ENCODE measurements at places on chromosomes 4 and X.

DNA sequence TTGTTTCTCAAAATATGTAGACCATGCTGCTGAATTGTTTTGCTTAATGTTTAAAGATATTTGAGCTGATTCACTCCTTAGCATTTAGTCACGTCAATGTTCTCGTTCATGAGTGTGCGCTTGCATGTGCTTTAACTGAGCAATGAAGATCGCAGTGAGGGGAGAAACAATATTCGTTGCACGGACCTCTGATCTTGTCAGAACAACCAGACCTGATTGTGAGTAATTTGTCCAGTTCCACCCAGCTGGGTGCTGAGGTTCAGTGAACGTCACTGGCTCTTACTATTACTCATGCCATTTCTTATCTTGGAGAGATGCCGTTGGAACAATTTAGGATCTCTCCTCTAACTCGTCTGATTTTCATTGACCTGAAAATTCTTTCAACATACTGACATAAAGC is 15.0 kb upstream of the PRKX start:
- DNase-seq, result no peak

- DNase-seq, result no peak
These were observed 483.6 kb downstream of the SH2D1A start for GRCh38 chrX:124829930-124830329.

GRCh38 chr4:173230062-173230461 is 61.5 kb downstream of the GALNT7 start:
- no peak for DNase-seq

- peak; percentile 17 for DNase-seq
These were observed 333 bp downstream of the BOD1L1 start for GRCh38 chr4:13627178-13627605.

- DNase-seq, result peak; percentile 86
These were observed 354.1 kb downstream of the CHIC1 start for GRCh38 chrX:73916931-73917667.

GRCh38 chr4:136103616-136104015 is 1428.7 kb downstream of the PCDH18 start:
- DNase-seq, result no peak

GRCh38 chrX:154458954-154459778 is 1.1 kb downstream of the PLXNA3 start:
- no peak for DNase-seq

DNA sequence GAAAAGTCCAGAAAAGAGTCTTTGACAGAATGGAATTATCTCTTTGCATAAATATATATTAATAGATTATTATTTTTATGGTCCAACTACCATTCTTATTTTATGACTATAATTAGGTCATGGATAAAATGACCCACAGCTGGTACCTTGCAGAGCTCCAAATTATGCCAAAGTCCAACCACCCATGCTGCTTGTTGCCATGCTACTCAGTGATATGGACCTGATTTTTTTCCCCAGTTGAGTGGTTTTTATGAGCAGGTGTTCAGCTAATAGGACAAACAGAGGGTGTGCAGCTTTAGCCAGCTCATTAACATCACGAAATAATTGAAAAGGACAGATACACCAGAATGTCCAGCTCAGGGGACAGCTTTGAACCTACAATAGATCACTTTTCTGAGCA is 9.7 kb downstream of the HOPX start:
- DNase-seq, result no peak

- DNase-seq, result no peak
These were observed 11.5 kb downstream of the RASGEF1B start for GRCh38 chr4:81460191-81460701.

DNA sequence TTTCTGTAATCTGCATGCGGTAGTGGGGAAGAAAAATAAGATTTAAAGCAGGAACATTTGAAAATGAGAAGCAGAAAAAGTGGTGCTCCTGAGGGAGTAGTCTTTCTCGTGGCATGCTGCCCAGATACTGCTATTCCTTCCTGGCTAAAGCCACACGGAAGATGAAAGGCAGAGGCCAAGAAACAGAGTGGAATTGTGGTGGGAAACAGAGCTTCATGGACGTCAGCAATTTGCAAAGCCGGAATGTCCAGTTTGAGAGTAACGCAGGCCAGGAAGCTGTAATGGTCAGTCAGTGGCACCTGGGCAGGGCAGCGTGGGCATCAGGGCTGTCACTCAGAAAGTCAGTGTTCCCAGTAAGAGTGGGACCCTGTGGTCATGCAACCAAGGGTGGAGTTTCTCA is 63.7 kb upstream of the FMR1 start:
- no peak for DNase-seq

DNA sequence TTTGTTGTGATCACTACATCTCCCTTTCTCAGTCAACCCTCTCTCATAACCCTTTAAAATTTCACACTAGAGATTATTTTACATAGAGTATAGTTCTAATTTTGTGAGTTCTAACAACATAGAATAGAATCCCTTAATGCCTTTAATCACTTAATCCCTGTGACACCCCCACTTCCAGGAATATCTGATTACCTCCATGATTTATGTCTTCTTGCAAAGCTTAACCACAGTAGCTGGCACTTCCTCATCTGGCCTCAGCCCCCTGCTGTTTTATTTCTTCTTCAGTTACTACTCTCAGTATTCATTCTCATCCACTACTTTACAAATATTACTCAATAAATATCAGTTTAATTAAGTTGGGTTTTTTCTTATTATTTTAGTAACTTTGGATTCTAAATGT is 340.9 kb downstream of the CENPC start:
- DNase-seq, result no peak

DNA sequence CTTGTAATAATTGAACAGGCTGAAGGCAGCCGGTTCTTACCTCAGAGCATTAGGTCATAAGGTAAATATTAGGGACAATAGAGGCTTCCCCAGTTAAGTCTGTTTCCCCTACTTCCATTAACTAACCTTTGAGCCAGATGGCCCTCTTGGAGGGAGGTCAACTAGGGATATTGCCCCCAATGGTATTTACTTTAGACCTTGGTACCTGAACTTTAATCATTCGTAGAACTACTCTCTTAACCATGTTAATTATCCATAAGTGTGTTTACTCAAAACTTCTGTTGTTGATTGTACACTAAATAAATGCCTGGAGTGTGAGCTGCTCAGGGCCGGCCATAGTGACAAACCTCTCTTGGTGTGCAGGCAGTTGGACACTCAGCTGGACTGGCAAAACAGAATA is 1843.5 kb upstream of the AGA start:
- DNase-seq, result no peak

GRCh38 chrX:49308604-49309269 is 5.3 kb downstream of the GAGE10 start:
- peak; percentile 36 for DNase-seq

DNA sequence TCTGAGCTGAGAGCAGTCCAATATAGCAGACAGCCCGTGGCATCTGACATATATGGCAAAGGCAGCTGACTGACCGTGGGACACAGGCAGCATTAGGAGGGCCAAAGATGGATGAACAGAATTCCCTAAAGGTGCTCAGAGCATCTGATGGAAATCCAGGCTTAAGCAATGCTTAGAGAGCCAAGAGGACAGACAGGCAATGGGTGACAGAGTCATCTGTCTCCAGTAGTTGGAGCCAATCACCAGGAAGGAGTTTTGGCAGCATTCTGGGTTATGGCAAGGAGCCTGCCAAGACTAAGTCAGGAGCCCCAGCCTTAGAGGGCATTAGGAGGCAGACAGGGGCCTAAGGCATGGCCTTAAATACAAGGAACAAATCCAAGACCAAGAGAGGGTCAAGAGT is 153.3 kb upstream of the USP9X start:
- peak; percentile 33 for DNase-seq

DNA sequence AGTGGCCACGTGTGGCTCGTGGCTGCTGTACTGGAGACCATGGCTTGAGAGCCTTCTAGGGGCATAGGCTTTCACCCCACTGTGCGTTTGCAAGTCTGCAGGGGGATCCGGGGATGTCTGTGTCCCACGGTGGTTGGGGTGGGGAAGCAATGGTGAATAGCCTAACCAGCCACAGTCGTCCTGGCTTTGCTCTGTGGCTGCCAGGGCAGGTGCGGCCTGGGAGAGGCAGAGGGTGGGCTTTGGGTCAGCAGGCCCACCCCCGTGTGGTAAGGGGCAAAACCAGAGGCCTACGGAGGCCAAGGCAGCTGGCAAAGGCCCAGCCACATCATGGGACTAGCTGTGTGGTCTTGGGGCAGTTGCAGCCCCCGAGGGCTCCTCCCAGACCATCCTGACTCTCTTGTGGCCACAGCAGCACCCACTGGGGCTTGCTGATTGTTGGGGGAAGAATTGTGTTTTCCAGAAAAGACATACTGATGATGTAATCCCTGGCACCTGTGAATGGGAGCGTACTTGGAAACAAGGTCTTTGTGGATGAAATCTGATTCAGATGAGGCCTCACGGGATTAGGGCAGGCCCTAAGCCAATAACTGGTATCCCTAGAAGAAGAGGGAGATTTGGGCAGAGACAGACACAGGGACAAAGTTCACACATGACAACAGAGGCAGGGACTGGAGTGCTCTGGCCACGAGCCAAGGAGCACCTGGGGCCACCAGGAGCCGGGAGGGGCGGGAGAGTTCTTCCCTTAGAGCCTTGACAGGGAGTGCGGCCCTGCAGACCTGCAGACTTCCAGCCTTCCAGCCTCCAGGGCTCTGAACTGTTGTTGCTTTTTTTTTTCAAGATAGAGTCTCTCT is 2.9 kb downstream of the CPZ start:
- no peak for DNase-seq

DNA sequence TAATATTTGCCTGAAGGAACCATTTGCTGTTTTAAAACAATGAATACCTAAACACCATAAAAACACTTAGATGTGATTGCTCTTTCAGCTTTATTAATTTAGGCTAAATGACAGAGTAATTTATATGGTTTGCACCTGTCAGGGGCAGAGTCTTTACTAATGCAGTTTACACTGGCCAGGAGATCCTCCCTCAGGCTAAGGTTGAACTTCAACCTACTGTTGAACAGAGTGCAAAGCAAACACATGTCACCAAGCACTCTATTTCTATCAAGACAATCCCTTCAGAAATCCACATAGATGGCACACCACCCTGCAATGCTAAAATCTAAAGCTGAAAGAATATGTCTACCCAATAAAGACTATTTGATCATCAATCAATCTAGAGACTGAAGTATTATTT is 147.3 kb downstream of the KLHL13 start:
- DNase-seq, result no peak

- DNase-seq, result no peak
These were observed 2.4 kb upstream of the PPP3CA start for GRCh38 chr4:101349801-101350064.

GRCh38 chrX:69603566-69604194 is 12.2 kb upstream of the EDA start:
- DNase-seq, result no peak

DNA sequence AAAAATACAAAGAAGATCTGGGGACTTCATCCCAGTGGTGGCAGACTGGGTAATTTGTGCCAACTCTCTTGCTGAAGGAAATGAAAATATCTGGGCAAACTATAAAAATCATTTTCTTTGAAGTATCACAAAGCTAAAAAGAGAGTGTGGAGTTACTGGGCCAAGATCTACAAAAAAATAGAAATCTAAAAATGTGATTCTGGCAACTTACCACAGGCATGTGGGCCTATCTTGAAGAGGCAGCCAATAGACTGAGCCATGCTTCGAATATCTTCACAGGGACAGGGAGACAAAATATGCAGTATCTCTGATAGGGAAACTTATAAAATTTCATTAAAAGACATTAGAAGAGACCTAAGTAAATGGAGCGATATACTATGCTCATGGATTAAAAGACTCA is 168.8 kb downstream of the RCHY1 start:
- DNase-seq, result no peak

GRCh38 chrX:146863566-146863965 is 49.0 kb upstream of the CXorf51A start:
- DNase-seq, result peak; percentile 4

DNA sequence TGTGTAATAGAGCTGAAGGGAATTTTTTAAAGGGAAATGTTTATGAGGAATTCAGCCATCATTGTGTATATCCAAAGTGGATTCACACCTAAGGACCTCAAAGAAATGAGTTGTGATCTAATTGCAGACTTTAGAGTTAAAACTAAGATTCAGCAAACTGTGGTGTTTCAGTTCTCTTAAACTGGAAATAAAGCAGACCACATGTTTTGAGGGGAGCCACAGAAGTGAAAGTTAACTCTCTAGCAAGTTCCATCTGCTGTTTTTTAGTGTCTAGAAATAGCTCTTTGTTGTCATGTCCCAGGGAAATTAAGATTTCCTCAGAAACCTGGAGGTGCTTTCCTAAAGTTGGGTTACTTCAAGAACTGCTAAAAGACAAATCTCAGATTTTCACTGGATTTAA is 97.3 kb upstream of the DDX3X start:
- no peak for DNase-seq

DNA sequence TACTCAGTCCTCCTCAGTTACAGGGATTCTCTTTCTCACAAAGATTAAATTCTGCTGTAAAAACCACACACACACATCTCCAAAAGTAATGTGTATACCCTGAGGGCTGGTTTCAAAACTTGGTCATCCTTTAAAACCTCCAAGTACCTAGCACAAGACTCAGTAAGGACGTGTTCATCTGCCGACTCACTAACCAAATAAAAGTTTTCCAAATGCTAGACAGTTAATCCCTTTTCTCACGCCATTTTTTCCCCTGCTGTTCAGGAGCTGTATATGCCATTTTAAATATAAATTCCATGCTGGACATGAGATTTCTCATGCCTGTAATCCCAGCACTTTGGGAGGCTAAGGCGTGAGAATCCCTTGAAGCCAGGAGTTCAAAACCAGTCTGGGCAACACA is 3.9 kb upstream of the SAT1 start:
- DNase-seq, result peak; percentile 83

GRCh38 chr4:8387615-8388527 is 52.7 kb downstream of the ACOX3 start:
- no peak for DNase-seq

DNA sequence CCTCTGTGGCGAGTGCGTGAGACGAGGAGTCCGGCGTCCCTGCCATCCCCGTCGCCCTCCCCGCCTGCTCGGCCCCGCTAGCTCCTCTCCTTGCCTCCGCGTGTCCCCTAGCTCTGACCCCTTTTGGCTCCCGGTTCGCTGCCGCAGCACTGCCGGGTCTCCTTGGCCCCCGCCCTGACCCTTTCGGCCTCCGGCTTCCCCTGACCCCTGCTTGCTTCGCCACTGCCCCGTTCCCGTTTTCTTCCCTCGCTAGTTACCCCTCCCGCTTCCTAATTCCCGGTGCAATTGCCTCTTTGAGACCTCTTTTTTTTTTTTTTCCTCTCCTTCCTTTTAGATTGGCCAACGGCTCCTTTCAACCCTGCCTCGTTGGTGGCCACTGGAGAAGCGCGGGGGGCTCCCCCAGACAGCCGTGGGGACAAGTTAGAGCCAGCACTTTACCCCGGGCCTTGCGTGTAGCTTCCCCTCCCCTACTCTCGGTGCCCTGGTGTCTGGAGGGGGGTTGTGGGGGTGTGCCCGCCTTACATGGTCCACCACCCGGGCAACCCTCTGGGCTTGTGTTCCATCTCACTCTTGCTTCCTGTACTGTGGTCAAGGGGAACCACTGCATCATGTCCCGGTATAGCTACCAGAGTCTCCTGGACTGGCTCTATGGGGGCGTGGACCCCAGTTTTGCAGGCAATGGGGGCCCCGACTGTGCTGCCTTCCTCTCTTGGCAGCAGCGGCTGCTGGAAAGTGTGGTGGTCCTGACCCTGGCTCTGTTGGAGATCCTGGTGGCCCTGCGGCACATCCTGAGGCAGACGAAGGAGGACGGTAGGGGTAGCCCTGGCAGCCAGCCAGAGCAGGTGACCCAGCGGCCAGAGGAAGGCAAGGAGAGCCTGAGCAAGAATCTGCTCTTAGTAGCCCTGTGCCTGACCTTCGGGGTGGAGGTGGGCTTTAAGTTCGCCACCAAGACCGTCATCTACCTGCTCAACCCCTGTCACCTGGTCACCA is 548 bp downstream of the TMEM164 start:
- no peak for DNase-seq

Data from foreskin fibroblast (primary cell).